CD4-positive, alpha-beta T cell treated with Interleukin-2 at 100 ng/mL for 4 hours (primary cell): ENCODE measurements at places on chromosomes 16 and 17.
A peak's percentile ranks its signal among the peaks of the same experiment; 100 is the strongest.

DNA sequence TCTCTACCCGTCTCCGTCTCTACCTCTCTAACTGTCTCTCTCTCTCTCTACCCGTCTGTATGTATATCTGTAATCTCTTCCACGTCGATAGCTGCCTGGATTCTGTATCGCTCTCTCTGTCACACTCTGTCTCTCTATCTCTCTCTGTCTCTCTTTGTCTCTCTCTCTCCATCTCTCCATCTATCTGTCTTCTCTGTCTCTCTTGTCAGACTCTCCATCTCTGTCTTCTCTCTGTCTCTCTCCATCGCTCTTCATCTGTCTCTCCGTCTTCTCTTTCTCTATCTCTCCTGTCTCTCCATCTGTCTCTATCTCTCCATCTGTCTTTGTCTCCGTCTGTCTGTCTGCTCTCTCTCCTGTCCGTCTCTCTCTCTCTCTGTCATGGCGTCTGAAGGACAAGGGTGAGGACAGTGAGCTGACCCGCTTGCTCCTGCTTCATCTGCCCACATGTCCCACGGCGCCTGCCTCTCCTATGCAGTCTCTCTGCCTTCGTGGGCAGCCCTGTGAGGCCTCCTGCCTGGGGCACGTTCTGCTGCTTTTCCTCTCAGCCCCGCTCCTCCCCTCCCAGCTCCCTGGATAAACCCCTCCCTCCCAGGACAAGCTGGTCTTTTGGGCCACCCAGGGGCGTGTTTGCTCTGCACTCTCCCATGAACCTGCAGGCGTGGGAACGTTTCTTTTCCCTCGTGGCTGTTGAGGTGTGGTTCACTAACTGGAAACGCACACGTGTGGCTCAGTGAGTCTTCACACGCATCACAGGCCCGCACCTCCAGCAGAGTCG lies 18.9 kb downstream of the ACSF3 start:
- DNase-seq: no peak

DNA sequence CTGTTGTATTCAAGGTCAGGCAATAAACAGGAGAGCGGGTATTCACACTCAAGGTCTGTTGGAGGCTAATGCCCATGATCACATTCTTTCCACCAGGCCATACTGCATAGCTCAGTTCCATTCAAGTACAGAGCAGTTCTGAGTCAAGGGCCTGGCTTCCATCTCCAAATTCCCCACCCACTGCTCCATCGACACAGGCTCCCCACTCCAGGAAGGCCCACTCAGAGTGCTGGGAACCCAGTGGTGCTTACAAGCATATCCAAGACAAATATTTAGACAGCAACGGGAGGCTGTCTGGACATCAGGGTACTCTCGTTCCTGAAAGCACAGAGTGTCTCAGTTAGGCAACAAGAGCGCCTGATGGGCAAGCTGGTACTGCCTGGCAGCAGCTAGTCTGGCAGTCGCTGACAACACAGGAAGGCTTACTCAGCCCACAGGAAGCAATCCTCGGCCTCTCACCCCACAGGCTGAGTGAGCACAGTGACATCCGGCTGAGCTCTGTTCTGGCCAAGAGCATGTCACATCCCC lies 40.9 kb downstream of the RFFL start:
- peak; percentile 84 for DNase-seq

- no peak for DNase-seq
These were observed 48.1 kb downstream of the KSR1 start for GRCh38 chr17:27504188-27504995.

GRCh38 chr17:7290685-7291084 lies 3.8 kb downstream of the YBX2 start:
- no peak for DNase-seq

- DNase-seq: no peak
These were observed 15.9 kb upstream of the TBX4 start for GRCh38 chr17:61436273-61436672.

GRCh38 chr16:83211711-83212110 lies 584.9 kb downstream of the CDH13 start:
- no peak for DNase-seq

DNA sequence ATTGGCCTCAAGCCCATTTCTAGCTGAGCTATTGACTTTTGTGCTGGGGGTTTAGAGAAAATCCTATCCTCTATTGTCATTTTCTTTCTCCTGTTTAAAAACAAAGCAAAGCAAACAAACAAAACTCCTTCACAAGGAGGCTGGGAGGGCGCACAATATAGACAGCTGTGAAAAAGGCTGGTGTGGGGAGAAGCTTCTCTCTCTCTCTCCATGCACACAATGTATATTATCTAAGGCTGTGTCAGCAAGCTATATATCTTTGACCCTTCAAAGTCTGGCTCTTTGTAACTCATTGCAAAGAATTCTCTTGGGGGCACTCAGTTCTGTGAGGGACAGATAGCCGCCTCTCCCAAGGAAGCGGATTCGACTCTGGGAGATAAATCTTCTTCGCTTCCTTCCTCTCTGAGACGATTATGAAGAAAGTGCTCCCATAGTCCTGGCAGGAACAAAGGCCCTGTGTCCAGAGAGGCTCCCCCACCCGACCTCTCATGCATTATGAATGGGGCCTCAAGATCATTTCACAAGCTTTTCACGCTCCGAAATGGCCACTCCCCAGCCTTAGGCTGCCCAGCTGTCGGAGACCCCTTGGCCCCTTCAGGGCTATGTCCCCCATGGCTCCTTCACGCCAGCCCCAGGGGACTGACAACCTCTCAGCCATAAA lies 33.2 kb upstream of the MEAK7 start:
- no peak for DNase-seq

DNA sequence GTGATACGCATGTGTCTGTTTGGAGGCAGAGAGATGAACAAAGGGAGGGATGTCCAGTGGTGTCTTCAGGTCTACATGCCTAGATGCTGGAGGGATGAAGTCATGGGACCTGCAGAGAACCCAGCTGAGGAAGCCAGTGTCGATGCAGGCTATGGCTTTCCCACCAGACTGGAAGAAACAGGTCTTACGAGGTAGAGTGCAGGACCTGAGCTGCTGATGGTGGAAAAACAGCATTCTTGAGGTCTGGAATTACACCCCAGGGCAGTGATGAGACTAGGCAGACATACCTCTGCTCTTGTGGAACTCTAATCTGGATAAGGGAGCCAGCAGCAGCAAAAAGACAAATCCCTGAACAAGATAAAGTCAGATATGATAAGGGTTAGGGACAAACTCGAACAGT lies 37.4 kb downstream of the ARSG start:
- no peak for DNase-seq

GRCh38 chr16:79372503-79373184 lies 227.9 kb downstream of the MAF start:
- DNase-seq: peak; percentile 25
